ENCODE measurements at places on chromosomes 5 and 9. TPM values are rescaled to one million over a fixed set of nuclear protein-coding genes. Genes with fewer than 3 reads are reported as not detected.

MOB3B gene
- 9.3 TPM for total RNA-seq

OR1J2 gene
- not detected for total RNA-seq

SPINK4 gene
- not detected for total RNA-seq

PCDHGA8 gene
- 0.06 TPM for total RNA-seq

LCN9 gene
- not detected for total RNA-seq

IRGM gene
- total RNA-seq, result not detected

GPX8 gene
- 34.0 TPM for total RNA-seq

GPR151 gene
- total RNA-seq, result not detected

ANP32B gene
- total RNA-seq, result 316 TPM

SLC25A2 gene
- total RNA-seq, result not detected

IFNE gene
- total RNA-seq, result 1.8 TPM

SIT1 gene
- total RNA-seq, result not detected

GABBR2 gene
- total RNA-seq, result 0.13 TPM

GKAP1 gene
- 4.4 TPM for total RNA-seq

CER1 gene
- not detected for total RNA-seq

FBP1 gene
- not detected for total RNA-seq

IFNA13 gene
- total RNA-seq, result not detected

ANKRD18B gene
- total RNA-seq, result 6.7 TPM

PRRX2 gene
- total RNA-seq, result 9.5 TPM

SLC36A2 gene
- total RNA-seq, result not detected

PCDHB3 gene
- total RNA-seq, result not detected

IFT74 gene
- total RNA-seq, result 13.6 TPM

QSOX2 gene
- total RNA-seq, result 27.8 TPM

AJM1 gene
- total RNA-seq, result 4.6 TPM

HARS2 gene
- 35.7 TPM for total RNA-seq

GADD45G gene
- total RNA-seq, result 0.51 TPM

HAVCR2 gene
- 0.34 TPM for total RNA-seq

RASA1 gene
- 23.1 TPM for total RNA-seq

GZMA gene
- total RNA-seq, result not detected

RNF224 gene
- total RNA-seq, result 0.37 TPM

CCDC69 gene
- 1.3 TPM for total RNA-seq

RANBP3L gene
- total RNA-seq, result not detected

QRFP gene
- not detected for total RNA-seq

LCN2 gene
- 5.2 TPM for total RNA-seq

WDR55 gene
- total RNA-seq, result 30.4 TPM

HOMER1 gene
- total RNA-seq, result 4.1 TPM

FAM200C gene
- 2.2 TPM for total RNA-seq

ZBED3 gene
- 4.8 TPM for total RNA-seq

ELAVL2 gene
- total RNA-seq, result not detected

WNK2 gene
- total RNA-seq, result 5.9 TPM

TAS2R1 gene
- not detected for total RNA-seq

FOCAD gene
- total RNA-seq, result 17.3 TPM

FAM219A gene
- total RNA-seq, result 15.7 TPM

GABRA1 gene
- total RNA-seq, result not detected

GABRG2 gene
- total RNA-seq, result not detected

Data from A549 treated with Mapracorat at 1 μM for 4 hours (cell line).